Heart right ventricle (tissue), 16 donors: ENCODE measurements at places on chromosomes 6 and 20.
A peak's percentile ranks its signal among the peaks of the same experiment; 100 is the strongest.

- no peak for DNase-seq
These were observed 54.8 kb upstream of the CCDC167 start for GRCh38 chr6:37554480-37554819.

- DNase-seq, result no peak
These were observed 166.3 kb upstream of the SULF2 start for GRCh38 chr20:47951521-47951971.

- no peak for DNase-seq
These were observed 248.8 kb upstream of the MAP3K7 start for GRCh38 chr6:90835596-90836212.

DNA sequence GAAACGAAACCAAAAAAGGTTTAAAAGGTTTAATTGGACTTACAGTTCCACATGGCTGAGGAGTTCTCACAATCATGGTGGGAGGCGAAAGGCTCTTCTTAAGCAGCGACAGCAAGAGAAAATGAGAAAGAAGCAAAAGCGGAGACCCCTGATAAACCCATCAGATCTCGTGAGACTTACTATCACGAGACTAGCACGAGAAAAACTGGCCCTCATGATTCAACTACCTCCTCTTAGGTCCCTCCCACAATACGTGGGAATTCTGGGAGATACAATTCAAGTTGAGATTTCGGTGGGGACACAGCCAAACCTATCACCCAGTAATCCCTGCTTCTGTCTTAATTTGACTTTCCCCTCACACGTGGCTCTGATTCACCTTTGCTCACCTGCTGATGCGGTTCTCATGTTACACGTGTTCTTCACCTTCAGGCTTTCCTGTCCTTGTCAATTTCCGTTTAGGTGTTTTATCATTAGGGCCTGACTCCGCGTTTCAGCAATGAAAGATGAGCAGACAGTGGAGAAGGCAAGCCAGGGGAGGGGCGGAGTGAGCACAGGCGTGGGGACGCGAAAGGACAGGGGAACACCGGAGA lies 57.1 kb downstream of the AGPAT4 start:
- no peak for DNase-seq

DNA sequence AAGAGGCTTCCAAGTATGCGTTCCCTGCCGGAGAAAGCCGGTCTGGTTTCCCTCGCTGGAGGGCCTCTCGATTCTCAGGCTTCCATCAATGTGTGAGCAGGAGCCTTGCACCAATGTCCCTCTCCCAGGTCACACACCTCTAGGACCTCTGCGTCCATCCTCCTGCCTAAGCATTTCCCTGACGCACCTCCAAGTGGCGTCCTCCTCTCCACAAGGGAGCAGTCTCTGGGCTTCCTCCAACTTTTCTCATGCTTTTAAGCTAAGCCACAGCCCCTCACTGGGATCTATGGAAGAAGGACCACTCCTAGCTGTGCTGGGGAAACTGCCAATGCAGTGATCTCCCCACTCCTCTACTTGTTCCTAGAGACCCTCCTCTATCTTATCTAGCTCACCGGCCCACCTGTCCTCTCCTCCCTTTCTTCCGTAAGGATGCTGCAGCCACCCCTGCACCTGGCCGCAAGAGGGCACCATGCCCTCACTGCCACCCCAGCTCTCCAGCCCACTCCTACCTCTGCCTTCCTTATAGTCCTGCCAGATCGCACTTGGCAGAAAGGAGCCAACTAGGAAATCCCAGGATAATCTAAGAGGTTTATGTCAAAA lies 258.7 kb downstream of the LRFN2 start:
- no peak for DNase-seq

- no peak for DNase-seq
These were observed 174.9 kb upstream of the PRND start for GRCh38 chr20:4546786-4547185.

GRCh38 chr20:20038586-20038985 lies 13.7 kb downstream of the CRNKL1 start:
- DNase-seq, result no peak

DNA sequence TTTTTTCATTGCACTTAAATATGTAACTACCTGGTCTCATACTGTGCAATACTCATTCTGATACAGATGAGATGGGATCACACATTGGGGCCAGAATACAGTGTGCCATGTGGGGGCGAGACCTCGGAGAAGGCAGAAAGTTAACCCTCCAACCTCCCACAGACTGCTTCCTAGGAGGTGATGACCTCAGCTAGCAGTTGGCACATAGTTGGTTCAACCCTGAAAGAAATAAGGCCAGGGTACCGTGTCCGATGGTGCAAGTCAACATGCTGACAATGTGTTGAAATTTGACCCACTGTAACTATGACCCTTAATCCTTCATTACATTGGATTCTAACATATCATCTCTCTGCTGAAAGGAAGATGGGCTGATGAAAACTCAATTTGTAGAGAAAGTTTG lies 61.9 kb downstream of the GJA10 start:
- no peak for DNase-seq

GRCh38 chr6:170147832-170148708 lies 142.8 kb downstream of the DLL1 start:
- no peak for DNase-seq

DNA sequence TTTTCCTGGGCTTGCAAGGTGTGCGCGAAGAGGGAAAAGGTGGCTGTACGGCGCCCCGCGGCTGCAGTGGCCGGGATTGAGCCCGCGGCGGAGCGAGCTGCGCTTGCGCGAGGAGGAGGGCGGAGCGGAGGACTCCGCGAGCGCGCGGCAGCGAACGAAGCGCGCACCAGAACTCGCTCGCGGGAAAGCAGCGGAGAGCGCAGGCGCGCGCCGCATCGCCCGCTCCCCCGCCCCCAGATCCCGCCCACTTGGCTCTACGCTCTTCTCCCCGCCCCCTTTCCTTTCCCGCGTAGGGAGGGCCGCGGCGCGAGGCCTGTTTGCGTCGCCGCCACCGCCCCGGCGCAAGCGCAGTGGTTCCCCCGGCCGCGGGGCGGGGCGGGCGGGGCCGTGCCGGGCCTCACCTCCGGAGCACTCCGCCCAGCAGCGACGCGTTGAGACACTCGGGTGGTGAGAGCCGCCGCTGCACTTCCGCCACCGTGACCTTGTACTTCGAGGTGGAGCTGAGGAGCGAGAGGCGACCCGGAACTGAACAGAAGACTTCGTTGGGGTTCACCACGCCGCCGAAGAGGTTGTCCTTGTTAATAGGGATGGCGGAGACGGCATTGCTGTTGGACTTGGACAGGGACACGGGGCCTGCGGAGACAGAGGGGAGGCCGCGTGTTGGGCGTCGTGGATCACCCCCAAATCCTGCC lies 10.6 kb downstream of the TFAP2A start:
- DNase-seq, result peak; percentile 83

DNA sequence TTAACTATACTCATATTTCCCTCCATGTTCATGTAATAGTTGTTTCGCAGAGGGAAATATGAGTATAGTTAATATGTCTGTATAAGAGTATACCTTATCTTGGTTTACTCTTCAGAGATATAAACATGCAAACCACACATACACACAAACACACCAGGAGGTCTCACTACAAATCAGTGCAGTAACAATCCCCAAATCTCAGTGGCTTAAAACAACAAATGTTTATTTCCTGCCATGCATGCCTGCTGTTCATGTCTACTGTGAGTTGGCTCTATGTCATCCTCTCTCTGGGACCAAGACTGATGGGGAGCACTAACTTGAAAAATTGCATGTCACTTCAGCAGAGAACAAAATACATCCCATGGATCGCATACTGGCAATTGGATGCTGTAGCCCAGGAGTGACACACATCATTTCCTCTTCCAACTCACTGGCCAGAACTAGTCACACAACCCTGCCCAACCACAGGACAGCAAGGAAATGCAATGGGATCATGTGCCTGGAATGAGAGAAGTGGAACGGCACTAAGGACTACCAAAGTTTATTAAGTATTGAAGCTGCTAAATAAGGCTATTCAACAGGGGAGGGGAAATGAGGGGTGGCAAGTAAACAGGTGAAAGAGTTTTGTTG lies 89.0 kb upstream of the DTNBP1 start:
- no peak for DNase-seq

DNA sequence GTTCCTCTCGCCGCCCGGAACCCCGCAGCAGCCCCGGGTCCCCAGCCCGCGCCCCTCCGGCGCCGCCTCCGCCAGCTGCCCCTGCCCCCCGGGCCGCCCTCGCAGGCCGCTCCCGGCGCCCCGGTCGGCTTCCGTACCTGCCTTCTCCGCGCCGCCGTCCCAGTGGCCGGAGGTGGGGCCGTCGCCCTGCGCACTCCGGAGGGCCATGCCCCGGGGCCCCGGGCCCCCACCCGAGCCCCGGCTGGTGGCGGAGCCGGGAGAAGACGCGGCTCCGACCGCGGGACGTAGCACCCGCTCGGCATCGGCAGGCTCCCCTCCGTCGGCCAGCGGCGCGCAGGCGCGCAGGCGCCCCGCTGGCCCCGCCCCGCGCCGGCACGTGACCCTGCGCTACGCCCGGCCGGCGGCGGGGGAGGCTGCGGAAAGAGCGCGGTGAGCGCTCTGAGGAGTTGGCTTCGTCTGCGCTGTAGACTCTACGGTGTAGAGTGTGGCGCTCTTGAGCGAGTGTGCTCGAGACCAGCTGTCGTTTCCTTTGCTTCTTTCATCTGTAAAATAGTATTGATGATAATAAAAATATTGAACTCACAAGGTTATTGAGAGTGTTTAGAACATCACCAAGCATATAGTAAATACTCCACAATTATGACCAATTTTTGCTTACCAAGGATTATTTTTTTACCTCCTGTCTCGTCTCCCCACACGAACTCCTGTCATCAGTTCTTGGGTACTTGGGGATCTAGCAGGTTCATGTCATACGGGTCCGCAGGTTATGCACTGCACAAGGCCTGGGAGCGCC lies at the start of gene TBC1D20:
TBC1D20 (minus strand) TSS at position 335 of the 793 bp plus-strand sequence; CDS start at position 207, 128 bp downstream.
- peak; percentile 83 for DNase-seq

DNA sequence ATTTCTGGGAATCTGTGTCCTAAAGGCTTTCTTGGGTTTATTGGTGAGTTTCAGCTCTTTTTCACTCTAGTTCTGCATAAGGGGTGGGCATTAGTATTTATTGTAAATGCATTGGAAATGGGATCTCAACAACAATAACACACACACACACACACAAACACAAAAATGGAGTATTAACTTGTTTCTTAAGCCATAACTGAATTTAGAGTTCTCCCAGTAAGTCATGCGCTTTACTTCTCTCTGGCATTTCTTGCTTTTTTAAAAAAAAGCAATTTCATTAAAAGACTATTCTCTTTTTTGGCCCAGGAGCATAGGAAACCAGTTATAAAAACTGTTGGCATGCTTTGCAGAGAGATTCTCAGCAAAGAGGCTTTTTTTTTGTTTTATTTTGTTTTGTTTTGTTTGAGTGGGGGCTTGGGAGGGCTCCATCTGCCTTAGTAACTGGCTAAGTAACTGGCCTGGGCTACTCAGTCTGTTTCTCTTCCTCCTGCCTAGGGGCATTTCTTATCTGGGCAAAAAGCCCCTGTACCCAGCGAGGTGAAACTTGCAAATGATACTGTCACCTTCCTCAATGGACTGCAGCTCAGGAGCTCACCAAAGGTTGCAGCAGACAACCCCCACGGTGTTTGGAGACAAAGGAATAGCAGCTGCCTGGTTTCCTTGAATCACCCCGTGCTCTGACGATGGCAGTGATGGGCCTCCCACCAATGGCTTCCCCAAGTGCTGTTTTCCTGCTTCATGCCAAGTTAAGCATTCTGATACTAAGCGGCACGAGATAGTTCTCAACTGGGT lies 128.5 kb downstream of the BCAS1 start:
- no peak for DNase-seq

DNA sequence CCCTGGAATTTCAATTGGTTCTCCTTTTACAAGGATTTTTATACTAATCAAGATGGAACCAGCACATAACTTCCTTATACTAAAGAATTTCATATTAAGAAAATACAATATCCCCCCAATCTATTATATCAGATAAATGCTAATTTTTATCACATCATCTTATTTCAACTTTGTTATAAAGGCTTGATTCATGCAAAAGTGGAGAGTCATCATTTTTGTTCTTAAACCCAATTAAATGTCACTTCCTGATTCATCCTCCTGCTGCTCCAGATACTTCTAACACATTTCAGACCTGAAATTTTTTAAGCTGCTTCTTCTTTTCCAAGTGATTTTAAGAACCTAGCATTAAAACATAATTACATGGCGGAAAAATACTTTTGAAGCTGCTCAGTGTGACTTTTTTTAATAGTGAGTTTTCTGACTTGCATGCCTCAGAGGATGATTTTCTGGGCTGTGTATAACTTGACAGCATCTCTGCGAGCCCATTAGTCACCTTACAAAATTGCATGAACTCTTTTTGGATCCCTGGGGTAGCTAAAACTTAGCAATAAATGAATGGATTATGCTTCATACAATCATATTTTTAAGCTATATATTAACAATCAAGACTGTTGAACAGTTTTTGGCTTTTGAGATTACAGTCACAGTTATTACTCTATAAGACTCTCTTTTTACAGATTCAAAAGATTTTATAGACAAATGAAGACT lies 134.1 kb downstream of the ELOVL4 start:
- DNase-seq, result no peak

- DNase-seq, result no peak
These were observed 932.1 kb downstream of the EYS start for GRCh38 chr6:64774881-64775280.

GRCh38 chr6:27375613-27376079 lies 12.9 kb upstream of the ZNF391 start:
- no peak for DNase-seq

- no peak for DNase-seq
These were observed 52.1 kb downstream of the IRF4 start for GRCh38 chr6:443621-444159.

DNA sequence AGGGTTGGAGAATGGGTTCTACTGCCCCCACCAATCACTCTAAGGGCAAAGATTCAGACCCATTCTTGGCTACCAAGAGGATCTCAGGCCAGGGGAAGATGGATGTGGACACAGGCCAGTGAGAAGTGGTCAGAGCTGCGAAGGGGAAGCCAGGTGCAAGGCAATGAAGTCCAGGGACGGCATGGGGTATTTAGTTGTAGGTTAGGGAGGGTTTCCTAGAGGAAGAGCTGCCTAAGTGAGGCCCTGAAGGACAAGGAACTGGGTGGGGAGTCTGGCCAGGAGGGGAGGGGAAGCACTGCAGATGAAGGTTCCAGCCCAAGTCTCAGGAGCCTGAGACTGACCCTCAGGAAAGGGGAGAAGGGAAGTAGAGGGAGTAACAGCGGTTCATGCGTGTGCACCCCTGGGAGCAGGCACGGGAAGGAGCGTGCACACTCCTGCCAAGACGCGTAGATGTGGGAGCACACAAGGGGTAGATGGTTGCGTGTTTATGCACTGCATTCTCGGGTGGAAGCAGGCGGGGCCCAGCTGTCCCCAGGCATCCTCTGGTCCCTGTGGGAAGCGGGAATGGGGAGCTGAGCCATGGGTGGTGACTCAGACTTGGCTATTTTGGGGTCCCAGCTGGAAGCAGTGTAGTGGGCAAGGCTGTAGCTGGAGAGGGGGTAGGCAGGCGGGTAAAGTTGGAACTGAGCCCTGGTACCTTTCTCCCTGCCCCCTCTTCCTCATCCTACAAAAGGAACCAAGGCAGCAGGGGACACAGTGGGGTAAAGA lies 3.3 kb downstream of the ACTL10 start:
- no peak for DNase-seq

GRCh38 chr6:170043881-170044790 lies 246.7 kb downstream of the DLL1 start:
- DNase-seq, result no peak

GRCh38 chr6:86152546-86152945 lies 509.9 kb upstream of the SYNCRIP start:
- DNase-seq, result no peak
